ENCODE measurements at places on chromosomes 3 and 15. TPM values are rescaled to one million over a fixed set of nuclear protein-coding genes. Genes with fewer than 3 reads are reported as not detected.

WWTR1 gene
- 198 TPM for total RNA-seq

ALDH1A3 gene
- total RNA-seq: 15.3 TPM

CLRN1 gene
- not detected for total RNA-seq

CHST2 gene
- total RNA-seq: 2.3 TPM

OSTN gene
- not detected for total RNA-seq

Measured in dermis lymphatic vessel endothelial cell (primary cell).